ENCODE measurements at places on chromosomes 2 and 18.
A peak's percentile ranks its signal among the peaks of the same experiment; 100 is the strongest.

DNA sequence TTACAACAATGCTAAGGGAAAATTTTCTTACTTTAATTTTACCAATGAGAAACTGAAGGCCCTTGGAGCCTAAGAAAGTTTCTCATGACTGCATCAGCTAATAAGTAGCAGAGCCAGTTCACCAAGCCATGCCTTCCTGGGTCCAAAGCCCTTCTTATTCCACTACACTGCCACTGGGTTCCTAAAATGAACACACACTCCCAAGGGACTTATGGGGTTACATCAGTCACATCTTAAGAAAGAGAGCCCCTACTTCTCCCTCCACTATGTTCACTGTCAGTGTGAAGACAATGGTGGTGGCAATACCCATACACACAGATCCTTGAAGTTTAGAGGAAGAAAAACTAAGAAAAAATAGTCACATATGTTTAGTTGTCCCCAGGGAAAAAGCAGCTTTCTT lies 20.6 kb downstream of the MBD2 start:
- DNase-seq: no peak

GRCh38 chr2:165193178-165193777 lies 10.6 kb downstream of the SCN3A start:
- DNase-seq: no peak

- DNase-seq: no peak
These were observed 14.8 kb upstream of the SMAD2 start for GRCh38 chr18:47944972-47945852.

DNA sequence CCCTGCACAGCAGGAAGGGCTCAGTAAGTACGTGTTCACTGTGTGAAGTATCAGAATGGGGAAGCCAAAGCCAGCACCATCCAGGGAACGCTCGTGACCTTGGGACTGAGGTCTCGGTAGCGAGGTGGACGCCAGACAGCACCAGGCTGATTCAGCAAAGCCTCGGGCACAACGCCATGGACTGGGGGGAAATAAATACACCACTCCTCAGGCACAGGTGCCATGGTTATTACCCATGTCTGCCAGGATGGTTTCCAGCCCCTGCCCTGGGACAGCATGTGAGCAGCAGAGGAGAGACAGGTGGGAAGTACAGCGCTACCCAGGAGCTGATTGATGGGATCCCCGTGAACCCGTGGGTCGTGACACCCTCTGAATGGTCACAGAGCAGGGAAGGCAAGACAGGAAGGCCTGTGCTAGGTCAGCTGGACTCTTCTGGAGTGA lies 53.0 kb downstream of the REEP1 start:
- no peak for DNase-seq

- no peak for DNase-seq
These were observed 1122.7 kb upstream of the PIK3C3 start for GRCh38 chr18:40832362-40832761.

DNA sequence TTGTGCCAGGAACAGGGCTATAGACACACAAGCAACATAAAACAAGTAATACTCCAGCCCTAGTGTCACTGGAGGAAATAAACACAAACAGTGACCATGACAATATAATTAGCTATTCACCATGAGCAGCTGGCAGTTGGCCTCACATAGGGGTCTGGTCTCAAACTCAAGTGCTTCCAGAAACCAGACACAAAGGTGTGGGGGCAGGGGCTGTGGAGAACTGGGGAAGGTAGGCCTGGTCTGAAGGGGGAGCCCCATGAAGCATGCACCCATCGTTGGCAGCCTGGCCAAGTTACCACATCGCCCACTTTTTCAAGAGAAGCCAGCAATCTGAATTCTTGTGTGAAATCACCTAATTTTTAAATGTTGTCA lies 49.5 kb upstream of the SP3 start:
- no peak for DNase-seq

DNA sequence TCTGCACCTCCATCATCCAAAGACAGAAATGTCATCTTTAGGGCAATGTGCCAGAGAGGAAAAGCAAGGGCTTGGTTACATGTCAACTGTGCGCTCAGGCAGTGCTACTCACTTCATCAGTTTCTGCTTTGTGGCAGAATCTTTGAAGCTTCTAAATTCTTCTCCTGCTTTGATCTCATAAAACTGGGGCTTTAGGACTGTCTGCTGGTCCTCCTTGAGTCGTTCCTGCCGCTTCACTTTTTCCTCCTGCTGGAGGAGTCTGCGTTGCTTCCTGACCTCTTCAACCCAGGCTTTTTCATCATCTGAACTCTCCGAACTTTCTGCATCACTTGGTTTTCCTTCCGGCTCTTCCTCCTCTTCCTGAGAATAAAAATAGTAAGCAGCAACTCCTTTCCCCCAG lies 100.8 kb downstream of the NOL10 start:
- no peak for DNase-seq

GRCh38 chr2:203786549-203787351 lies 80.3 kb downstream of the CD28 start:
- DNase-seq: no peak

DNA sequence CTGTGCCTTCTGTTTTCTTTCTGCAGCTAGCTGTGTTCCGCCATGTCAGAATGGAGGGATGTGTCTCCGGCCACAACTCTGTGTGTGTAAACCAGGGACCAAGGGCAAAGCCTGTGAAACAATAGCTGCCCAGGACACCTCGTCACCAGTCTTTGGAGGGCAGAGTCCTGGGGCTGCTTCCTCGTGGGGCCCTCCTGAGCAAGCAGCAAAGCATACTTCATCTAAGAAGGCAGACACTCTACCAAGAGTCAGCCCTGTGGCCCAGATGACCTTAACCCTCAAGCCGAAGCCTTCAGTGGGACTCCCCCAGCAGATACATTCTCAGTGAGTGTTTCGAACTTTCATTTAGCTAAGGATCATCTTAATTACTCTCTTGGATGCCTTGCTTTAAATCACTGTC lies 74.1 kb downstream of the LTBP1 start:
- no peak for DNase-seq

DNA sequence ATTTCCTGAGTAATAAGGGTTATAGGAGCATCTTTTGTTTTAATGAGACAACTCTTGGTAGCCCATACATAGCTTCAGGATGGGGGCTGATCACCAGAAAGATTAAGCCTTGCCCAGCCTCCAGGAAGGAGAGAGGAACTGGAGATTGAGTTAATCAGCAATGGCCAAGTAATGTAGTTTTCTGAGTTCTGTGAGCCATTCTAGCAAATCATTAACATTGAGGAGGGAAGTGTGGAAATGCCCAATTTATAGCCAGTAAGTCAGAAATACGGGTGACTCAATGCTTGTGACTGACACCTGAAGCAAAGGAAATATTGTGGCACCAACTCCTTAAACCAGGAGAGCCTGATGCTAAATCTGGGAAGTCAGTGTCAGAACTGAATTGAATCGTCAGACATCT lies 205.1 kb upstream of the SRD5A2 start:
- DNase-seq: no peak

DNA sequence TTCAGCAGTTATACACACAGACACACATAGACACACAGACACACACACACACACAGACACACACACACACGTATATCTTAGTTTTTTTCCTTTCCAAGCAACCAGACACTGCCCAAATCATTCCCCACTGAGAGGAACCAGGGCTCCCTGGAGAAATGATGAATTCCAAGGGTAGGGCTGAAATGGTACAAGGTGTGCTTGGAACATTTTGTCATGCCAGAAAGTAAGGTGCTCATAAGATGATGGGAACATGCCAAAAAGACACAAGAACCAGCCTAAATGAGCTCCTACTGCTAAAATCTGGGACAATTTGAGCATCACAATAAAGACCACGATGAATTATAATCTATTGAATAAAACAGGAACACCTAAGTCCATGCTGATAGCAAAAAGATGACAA lies 103.3 kb downstream of the MEP1B start:
- no peak for DNase-seq

GRCh38 chr2:17805717-17806363 lies 10.4 kb upstream of the MSGN1 start:
- no peak for DNase-seq

- no peak for DNase-seq
These were observed 113.7 kb downstream of the B3GNT2 start for GRCh38 chr2:62309465-62310091.

- no peak for DNase-seq
These were observed 513.2 kb downstream of the RNF144A start for GRCh38 chr2:7430421-7430868.

GRCh38 chr2:119764832-119765231 lies 5.1 kb downstream of the PTPN4 start:
- DNase-seq: no peak

DNA sequence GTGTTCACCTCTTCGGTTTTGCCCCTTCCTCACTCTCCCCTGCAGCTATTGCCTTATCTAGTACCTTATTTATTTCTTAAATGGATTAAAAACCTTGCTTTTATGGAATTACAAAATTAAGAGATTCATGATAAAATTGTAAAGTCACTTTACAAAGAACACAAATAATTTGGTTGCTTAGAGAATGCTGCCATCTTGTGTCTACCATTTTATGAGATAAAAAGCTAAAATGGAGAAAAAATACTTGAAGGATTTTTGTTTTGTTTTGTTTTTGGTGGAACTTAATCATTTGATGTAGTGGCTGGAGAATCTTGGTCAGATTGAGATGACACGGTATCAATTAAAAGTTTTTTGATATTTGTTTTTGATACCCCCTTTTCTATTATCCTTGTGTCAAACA lies 69.6 kb downstream of the R3HDM1 start:
- DNase-seq: no peak

- no peak for DNase-seq
These were observed 158.0 kb downstream of the CSRNP3 start for GRCh38 chr2:165627470-165627869.

GRCh38 chr2:240425236-240425615 lies 10.2 kb upstream of the GPC1 start:
- no peak for DNase-seq

- DNase-seq: peak; percentile 33
These were observed 220.7 kb downstream of the SEPTIN10 start for GRCh38 chr2:109392816-109393661.

Measured in dorsolateral prefrontal cortex (tissue), 122 donors.